ENCODE measurements at places on chromosomes 3 and 15.
A peak's percentile ranks its signal among the peaks of the same experiment; 100 is the strongest.

DNA sequence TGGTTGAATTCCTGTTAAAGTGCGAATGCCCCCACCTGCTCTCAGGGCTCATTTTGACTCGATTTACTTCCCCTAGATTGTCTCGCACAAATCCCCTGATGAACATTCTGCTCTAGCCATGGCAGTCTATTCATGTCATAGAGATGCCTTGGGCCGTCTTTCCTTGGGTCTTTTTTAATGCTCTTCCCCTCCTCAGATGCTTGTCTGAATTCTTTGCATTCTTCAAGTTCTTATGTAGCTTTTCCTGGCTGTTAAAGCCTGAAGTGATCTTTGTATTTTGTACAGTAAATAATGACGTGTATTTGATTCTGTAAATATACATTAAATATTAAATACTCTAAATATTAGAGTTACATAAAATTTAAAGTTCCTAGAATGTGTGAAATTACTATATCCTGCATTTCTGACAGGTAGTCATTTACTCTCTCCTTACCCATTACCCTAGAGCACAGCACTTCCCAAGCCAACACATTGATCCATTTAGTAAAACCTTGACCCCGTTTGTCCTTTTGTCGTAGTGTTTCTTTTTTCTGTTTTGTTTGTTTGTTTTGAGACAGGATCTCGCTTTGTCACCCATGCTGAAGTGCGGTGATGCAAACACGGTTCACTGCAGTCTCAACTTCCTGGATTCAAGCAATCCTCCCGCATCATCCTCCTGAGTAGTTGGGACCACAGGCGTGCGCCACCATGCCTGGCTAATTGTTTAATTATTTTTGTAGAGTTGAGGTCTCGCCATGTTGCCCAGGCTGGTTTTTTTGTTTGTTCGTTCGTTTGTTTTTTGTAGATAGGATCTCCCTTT lies 47.9 kb downstream of the YEATS2 start:
- no peak for DNase-seq

DNA sequence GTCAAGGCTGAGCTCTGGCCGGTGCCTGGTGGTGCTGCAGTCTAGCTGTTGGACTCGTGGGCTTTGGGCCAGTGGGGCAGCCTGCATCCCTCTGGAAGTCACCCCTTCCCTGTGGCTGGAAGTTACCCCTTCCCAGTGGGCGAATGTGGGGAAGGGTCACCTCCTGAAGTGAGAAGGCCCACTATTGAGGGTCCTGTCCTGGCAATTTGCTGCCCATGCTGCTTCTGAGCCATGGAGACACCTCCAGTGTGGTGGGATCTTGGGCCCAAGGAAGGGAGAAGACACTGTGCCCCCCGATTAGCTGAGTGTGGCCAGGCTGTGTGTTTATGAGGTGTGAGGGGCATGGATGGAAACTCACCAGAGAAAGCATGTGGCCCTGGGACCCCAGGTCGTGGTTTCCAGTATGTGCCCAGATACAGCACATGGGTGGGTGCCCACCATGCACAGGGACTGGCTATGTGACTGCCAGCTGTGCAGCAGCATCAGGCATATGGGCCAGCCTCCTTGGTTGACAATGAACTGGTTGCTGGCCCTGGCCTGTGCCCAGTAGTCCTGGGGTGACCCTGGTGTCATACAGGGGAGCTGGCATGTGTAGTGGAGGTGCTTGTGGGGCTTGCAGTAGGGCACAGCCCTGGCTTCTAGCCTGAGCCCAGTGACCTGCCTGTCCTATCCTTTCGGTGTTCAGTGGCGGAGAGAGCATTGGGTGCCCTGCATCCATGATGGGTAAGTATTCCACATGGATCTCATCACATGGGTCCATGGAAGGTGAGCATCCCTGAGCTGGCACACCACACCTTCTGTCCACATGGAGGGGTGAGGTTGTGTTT lies 221.2 kb downstream of the SNRPN start:
- no peak for DNase-seq

- no peak for DNase-seq
Measured at GRCh38 chr15:67003586-67003985, 61.8 kb upstream of the SMAD3 start.

DNA sequence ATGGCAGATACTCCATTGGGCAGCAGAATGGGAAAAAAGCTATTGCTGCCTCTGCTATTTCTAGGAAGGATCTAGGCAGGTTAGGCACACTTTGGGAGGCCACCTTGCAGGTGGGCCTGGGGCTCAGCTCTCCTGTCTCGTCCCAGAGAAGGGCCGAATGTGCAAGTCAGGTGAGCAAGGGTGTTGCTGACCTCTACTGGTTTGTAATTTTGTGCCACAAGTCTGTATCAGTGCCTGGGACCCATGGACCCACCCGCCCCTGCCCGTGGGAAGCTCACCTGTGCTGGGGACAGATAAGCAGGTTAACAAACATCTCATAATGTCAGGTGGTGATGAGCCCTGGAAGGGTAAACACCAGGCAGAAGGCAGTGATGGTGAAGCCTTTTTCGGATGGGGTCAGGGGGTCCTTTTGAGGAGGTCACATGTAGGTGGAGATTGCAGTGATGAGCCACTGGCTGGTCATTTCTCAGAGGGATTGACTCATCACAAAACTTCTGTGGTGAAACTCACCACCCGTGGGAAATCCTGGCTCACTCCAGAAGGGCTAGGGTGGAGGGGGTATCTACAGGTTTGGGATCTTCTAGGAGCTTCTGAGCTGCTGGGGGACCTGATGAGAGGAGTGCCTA lies 161.3 kb downstream of the KLF13 start:
- no peak for DNase-seq

- DNase-seq: no peak
Measured at GRCh38 chr3:126104028-126104635, 20.2 kb upstream of the SLC41A3 start.

DNA sequence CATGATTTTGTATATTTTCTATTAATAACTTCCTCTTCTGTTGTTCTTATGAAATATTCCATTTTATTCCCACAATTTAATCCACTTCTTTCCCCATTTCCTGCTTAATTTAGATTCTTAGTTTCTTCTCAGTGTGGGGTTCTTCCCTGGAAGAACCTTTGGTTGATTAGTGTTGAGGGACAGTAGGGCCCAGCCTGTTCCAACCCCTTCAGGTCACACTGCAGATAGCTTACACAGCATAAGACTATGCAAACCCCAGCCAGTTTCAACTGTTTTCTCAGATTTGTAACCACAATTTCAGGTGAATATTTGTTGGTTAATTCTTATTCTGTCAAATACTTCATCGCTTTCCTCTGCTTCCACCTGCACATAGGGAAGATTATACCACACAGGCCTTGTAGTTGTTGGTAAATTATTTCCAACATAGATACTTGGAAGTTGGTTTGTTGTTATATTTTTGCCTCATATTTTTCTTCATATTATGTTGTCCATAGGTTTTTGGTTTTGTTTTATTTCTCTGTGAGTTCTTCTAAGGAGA lies 34.7 kb downstream of the AADACL2 start:
- no peak for DNase-seq

GRCh38 chr3:32106929-32107362 lies 526 bp downstream of the GPD1L start:
- DNase-seq: peak; percentile 25
